Suppressor macrophage treated with lipopolysaccharide for 4 hours (primary cell): ENCODE measurements at places on chromosomes 16 and 17.

- no peak for DNase-seq
Observed at GRCh38 chr17:38357486-38358123, 6.0 kb downstream of the SOCS7 start.

GRCh38 chr16:4556580-4556979 is 440 bp downstream of the C16orf96 start:
- no peak for DNase-seq

- DNase-seq, result no peak
Observed at GRCh38 chr17:17315142-17315821, 12.1 kb downstream of the NT5M start.

DNA sequence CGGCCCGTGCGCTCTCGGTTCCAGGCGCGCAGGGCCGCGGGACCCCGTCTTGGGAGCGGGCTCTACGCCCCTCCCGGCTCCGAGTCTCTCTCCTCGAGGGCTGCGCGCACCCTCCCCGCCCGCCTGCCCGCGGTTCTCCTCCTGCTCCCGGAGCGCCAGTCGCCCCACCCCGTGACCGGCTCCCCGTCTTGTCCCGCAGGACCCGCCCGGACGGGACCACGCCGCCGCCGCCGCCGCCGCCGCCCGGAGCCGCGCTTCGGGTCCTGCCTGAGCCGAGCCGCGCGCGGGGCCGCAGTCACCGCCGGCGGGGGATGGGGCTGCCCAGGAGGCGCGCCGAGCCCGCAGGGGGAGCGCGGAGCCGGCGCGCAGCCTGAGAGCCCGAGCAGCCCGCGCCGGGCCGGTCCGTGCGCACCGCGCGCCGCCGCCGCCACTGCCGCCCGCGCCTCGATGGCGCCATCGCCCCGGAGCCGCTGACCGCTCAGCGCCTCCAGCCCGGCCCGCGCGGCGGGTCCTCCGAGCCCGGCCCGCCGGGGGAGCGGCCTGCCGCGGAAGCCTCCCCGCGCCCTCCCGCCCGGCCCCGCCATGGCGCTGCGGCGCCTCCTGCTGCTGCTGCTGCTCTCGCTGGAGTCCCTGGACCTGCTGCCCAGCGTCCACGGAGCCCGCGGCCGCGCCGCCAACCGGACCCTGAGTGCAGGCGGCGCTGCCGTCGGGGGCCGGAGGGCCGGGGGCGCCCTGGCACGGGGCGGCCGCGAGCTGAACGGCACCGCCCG is at the start of gene SHISA6:
Gene SHISA6 (plus strand): TSS at position 373 of the 770 bp plus-strand sequence.
- DNase-seq, result no peak

DNA sequence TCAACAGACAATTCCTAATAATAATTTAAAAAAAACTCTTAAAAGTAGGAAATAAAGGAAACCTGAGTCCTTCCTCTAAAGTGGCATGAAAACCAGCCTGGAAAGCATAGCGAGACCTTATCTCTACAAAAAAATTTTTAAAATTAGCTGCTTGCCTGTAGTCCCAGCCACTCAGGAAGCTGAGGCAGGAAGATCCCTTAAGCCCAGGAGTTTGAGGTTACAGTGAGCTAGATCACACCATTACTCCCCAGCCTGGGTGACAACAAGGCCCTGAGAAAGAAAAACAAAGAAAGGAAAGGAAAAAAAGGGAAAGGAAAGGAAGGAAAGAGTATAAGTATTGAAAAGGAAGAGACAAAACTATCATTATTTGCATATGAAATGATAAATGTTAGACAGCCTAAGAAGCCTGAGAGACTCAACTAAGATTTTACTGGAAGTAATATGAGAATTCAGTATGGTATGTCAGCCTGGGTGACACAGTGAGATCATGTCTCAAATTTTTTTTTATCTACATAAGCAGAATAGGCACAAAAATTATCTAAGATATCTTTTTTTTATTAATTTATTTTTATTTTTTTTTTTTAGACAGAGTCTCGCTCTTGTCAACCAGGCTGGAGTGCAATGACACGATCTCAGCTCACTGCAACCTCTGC is 113.0 kb downstream of the GOSR1 start:
- no peak for DNase-seq

DNA sequence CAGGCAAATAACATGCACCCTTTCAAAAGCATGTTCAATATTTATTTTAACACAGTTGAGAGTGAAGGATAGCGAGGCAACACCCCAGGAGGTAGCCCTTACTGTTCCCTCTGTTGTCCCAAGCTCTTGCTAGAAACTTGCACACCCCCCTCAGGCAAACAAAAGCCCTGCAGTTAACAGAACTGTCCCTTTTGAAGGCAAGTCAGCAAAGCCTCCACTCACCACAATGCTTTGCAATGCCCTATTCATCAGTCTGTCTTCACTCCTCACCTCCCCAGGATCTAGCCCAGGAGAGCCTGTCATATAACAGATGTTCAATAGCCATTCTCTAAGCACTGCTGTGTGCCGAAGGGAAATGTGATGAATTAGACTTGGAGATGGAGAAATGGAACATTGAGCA is 3.5 kb upstream of the CNEP1R1 start:
- no peak for DNase-seq
